ENCODE measurements at places on chromosomes 1 and 21.
A peak's percentile ranks its signal among the peaks of the same experiment; 100 is the strongest.

- no peak for DNase-seq
Observed at GRCh38 chr1:6587261-6588005, 7.6 kb downstream of the ZBTB48 start.

- peak; percentile 4 for DNase-seq
Observed at GRCh38 chr1:57017200-57017599, 51.4 kb upstream of the C8B start.

GRCh38 chr1:30744060-30744756 is 13.4 kb downstream of the LAPTM5 start:
- DNase-seq: no peak

GRCh38 chr1:60564916-60565750 is 491.6 kb upstream of the C1orf87 start:
- DNase-seq: peak; percentile 4

DNA sequence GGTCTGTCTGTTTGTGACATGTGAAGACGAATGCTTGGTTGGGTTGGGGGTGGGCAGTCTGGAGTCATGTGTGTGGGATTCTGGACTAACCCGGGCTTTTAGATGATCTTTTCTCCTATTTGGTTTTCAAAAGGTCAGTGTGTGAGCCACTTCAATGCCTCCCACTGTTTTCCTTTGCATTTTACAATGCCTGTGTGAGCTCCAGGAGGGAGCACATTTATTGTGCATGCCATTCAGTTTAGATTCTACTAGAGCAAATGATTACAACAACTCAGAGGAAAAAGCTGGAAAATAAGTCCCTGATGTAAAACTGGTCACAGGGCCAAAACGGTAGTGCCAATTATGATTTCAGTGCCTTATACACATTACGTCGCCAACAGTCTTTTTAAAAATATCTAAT is 90.9 kb downstream of the LYPLAL1 start:
- DNase-seq: peak; percentile 98

DNA sequence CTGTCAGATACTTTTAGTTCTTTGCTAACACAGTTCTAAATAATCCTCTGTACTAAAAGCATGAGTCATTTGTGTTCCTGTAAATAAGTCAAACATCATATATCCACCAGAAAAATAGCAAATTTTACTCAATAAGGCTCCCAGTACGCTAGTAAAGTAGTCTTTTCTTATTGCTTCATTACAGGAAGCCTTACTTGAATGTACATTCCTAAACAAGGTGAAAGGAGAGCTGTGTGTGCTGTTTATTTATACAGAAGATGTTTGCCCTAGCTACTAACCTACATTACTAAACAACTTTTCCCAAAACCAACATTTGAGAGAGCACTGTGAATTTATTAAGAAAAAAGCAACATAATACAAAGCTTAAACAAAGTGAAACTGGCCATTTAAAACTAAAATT is 52.0 kb downstream of the ZNHIT6 start:
- DNase-seq: no peak

DNA sequence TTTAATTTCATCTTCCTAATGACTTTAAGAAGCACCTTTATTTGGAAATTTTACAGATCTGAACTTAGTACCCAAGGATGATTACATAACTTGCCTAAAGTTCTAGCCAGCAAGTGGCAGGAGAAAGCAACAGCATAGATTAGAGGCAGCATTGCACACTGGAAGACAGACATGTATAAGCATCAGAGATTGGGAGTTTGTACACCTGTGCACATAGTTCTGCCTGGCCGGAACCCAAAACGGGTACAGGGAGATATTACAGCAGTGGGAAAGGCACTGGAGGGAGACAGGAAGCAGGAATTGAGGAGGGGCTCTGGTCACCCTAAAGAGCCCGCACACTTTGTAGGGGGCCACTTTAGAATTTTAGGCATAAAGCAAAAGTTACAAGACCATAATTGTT is 19.3 kb downstream of the GBP6 start:
- DNase-seq: peak; percentile 6

GRCh38 chr1:117600966-117601365 is 4.9 kb upstream of the TENT5C start:
- no peak for DNase-seq

DNA sequence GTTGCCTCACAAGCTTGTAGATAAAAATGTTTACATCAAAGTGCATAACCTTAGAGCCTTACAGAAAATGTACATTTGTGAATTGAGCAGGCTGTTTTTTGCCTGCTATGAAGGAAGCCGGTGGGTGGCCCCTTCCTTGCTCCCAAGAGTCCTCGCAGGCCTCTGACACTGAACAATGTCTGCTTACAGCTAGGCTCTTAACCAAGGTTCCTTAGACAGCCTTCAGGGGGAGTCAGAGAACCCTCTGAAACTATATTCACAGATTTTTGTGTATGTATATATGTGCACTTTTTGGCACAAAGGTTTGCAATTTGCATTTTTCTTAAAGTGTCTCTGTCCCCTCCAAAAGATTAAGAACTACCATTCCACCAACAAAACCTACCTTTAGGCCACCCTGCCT is 282.6 kb downstream of the BARHL2 start:
- peak; percentile 35 for DNase-seq

DNA sequence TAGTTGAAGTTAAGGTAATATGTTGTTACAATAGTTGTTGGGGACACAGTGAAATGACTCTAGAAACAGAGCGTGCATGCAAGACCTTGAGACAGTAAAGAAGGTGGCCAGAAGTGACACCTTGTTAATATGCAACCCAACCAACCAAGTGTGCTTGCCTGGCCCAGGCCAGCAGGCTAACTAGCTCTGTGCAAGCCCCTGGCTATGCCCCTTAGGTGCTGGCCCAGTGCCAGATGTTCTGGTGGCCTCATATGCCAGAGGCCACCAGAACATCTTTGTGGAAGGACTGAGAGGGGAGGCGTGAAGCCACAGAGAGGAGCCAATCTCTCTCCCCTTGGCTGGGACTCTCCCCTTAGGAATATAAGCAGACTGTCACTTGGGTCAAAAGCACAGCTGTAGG is 111.2 kb upstream of the JUN start:
- DNase-seq: peak; percentile 23

- DNase-seq: no peak
Observed at GRCh38 chr1:84883286-84883685, 9.7 kb downstream of the LPAR3 start.

DNA sequence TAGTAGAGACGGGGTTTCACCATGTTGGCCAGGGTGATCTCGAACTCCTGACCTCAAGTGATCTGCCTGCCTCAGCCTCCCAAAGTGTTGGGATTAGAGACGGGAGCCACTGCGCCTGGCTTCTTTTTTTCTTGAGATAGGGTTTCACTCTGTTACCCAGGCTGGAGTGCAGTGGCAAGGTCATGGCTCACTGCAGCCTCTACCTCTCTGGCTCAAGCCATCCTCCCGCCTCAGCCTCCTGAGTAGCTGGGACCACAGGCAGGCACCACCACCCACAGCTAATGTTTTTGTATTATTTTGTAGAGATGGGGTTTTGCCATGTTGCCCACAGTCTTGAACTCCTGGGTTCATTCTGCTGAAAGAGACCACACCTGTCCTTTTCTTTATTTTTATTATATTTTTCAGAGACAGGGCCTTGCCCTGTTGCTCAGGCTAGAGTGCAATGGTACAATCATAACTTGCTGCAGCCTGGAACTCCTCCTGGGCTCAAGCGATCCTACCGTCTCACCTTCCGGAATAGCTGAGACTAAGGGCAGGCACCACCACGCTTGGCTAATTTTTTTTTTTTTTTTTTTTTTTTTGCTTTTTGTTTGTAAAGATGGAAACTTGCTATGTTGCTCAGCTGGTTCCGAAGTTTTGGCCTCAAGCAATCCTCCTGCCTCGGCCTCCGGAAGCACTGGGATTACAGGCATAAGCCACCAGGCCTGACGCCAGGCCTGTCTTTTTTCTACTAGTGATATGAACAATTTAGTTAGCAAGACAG is 3.1 kb downstream of the LMNA start:
- DNase-seq: no peak

- no peak for DNase-seq
Observed at GRCh38 chr21:38266732-38267131, 9.9 kb downstream of the KCNJ15 start.

- no peak for DNase-seq
Observed at GRCh38 chr1:58156124-58156468, 390.4 kb downstream of the OMA1 start.

DNA sequence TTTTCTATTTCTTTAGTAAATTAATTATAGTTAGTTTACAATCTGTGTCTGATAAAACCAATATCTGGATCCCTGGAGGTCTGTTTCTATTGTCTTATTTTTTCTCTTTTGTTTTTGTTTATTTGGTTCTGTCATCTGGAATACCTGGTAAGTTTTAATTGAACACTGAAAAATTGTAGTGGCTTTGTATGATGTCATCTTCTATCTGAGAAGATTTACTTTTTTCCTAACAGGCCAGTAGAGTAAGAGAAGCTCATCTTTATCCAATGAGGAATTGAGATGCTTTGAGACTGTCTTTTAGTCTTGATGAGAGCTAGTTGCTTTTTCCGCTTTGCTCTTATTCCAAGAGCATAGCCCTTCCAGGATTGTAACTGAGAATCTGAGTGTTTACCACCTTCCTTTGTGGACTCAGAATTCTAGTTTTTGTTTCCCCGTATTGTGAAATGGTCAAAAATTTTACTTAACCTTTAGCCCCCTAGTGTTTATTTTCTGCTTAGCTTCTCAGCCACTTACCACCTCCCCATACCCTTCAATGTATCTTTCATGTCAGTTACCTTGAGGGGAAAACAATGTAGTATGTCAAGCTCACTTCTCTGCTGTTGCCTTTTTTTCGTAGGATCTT is 25.0 kb downstream of the PTGFRN start:
- peak; percentile 6 for DNase-seq

- DNase-seq: no peak
Observed at GRCh38 chr1:11383553-11384169, 95.3 kb upstream of the DISP3 start.

- DNase-seq: peak; percentile 85
Observed at GRCh38 chr1:27589841-27590426, 14.0 kb downstream of the AHDC1 start.

GRCh38 chr1:25774921-25775771 is 24.8 kb upstream of the SELENON start:
- peak; percentile 85 for DNase-seq

DNA sequence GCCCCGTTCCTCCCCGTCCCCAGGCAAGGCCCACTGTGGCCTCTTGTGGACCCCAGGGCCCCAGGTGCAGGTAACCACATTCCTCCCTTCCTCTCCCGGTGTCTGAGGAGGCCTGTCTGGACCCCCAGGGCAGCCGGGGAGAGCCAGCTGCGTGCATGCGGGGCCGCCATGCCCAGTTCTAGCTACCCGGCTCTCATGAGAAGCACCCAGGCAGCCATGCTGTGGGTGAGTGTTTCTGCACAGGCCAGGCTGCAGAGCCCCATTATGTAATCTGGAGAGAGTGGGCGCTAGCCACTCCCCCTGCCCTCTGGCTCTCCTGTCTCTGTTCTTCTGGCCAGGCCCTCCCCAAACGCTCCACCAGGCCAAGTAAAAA is 18.4 kb upstream of the PLEKHG5 start:
- DNase-seq: no peak

- DNase-seq: peak; percentile 96
Observed at GRCh38 chr21:17436626-17437111, 76.2 kb upstream of the CXADR start.

GRCh38 chr1:119006406-119007279 is 18.5 kb upstream of the TBX15 start:
- no peak for DNase-seq

DNA sequence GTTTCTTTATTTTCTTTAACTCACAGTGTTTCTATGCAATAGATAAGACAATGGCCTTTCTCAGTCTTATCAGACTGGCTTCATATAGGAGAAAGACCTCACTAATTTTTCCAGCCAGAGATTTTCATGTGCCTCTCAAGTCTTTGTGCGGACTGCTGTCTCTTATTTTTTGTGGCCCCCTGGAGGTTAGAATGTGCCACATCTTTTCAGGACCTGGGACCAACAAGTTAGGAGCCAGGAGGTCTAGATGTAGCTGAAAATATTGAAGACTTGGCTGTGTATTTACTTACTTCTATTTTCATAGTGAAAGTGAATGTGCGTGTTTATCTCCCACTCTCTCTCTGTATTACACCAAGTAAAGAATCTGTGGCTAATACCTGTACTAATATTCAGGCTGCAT is 42.1 kb upstream of the CFHR3 start:
- DNase-seq: no peak

- DNase-seq: peak; percentile 25
Observed at GRCh38 chr1:225544924-225545323, 108.0 kb downstream of the ENAH start.

DNA sequence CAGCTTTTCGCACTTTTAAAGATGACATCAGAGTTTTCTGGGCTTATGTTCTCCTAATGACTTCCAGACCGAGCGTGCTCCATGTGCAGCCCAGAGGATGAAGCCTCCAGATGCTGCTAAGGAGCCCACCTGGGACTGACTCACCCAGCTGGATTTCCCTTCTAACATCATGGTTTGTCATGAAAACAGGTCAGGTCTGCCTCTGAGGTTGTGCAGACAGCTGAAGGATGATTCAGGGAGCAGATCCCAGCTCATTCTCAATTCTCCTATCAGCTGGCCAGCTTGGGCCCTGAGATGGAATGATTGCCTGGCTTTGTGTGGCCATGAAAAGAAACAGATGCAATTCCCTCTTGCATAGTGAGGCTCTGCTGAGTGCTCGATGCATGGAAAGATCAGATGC is 123.9 kb upstream of the DUSP10 start:
- DNase-seq: no peak

DNA sequence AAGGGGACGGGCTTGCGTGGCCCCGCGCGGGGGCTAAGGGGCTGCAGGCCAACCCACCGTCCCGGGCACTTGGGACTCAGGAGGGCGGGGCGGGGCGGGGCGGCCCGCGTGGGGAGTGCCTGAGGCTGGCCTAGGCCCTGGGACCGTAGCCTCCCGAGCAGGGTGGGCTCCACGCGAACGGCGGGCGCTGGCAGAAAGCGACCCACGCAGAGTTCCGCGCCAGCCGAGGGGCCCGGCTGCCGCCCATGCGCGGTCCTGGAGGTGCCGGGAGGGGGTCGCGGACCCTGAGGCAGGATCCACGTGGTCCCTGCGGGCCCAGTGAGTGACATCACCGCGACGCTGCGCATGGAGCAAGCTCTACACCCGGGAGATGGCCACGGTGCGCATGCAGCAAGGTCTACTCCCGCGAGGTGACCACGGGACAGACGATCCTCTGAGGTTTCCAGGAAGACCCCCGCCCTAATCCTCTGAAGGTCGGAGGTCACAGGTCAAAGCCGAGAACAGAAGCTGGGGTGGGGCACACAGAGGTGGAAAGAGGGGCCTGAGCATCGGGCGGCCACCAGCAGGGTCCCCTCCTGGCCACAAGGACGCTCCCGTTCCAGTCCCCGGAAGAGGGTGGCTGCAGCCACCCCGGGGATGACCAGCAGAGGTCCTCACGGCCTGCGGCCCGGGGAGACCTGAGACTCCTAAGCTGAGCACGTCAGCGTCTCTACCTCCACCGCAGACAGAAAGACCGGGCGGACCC is 13.5 kb upstream of the SLC19A1 start:
- DNase-seq: peak; percentile 77
